ENCODE measurements at places on chromosomes 4 and X.

- no peak for DNase-seq
Measured at GRCh38 chrX:153668423-153669173, 5.0 kb downstream of the PNCK start.

DNA sequence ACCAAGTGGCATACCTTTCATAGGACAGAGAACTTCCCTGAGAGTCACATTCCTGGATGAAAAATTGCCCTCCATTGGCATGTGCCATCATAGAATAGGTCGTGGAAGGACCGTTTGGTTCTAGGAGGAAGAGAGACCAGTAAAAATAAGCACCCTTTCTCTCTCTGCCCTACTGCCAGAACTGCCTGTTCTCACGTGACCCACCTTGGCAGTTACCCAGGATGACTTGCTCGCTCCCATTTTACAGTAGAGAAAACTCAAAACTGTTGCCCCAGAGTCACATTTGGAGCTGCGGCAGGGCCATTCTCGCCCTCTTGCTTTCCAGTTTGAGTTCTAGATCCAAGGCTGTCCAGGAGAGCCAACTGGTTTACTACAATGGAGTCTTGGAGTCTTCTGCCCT lies 1.1 kb upstream of the NLGN3 start:
- DNase-seq = peak; percentile 32

DNA sequence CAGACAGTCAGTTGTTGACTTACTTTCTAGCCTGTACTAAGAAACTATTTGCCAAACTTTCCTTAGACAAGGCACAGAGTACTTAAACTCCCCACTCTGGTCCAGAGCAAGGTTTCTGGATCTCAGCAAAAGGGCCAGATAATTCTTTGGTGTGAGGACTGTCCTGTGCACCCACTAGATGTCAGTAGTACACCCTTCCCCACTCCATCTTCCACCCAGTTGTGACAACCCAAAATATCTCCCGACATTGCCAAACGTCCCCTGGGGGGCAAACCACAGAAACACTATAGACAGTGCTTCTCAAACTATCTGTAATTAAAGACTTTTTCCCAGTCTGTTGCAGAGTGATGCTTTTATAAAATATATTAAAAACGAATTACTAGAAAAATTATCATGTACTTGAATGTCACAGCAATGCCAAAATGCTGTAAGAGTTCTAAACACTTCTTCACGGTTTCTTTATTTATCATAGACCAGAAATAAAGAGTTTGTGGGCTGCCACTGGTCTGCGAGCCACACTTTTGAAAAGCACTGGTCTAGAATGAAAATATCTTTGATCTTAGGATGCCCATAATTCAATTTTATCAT lies 203.5 kb downstream of the PRDM5 start:
- DNase-seq = peak; percentile 55

- DNase-seq = no peak
Measured at GRCh38 chr4:69104719-69105275, 8.5 kb downstream of the UGT2B7 start.

DNA sequence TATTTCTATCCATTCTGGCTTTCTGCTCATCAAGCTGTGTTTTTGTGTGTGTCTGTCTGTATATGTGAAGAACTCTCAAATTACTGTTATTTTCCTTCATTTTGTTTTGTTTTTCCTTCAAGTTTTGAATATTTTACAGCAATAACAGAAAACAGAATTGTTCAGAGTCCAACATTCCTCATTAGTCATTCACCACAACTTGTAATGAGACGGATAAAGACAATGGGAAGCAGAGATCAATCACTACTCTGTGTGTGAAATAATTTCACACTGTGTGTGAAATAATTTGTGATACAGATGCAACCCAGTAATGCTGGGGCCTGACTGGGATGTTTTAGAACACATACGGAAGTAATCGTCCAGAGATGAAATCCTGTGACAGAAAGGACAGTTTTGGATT lies 55.2 kb downstream of the HPGD start:
- DNase-seq = peak; percentile 16

DNA sequence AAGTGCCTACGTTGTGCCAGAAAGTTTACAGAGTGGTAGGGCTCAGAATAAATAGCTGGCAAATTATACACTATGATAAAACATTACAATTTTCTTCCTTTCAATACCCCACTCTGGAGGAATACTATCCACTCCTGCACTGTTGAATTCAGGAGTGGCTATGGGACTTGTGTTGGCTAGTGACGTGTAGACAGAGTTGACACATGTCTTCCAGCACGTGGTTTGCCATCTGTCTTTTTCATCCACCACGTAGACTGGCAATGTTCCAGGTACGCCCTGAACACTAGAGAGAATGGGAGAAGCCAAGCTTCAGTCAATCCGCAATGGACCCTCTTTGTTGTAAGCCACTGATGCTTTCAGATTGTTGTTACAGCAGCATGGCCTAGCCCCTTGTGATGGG lies 168.8 kb upstream of the RBPJ start:
- no peak for DNase-seq

GRCh38 chr4:139781066-139781465 lies 115.4 kb downstream of the MGST2 start:
- no peak for DNase-seq

DNA sequence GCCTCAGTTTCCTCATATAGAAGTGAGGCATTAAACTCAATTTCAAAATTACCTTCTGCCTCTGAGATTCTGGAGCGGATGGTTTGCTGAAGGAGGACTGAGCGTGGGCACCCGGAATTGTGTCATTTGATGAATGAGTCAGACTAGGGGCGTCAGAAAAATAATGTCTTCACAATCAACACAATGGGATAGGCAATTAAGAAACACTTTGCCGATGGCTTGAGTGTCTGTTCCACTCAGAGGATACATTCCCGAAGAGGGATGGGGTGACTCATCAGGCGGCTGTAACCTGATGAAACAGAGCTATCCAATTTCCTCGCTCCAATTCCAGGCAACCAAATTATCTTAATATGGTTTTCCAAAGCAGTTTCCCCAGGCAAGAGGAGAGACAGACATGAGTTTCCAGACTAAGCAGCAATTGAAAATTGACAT lies 1.2 kb upstream of the CHRNA9 start:
- DNase-seq = peak; percentile 77

DNA sequence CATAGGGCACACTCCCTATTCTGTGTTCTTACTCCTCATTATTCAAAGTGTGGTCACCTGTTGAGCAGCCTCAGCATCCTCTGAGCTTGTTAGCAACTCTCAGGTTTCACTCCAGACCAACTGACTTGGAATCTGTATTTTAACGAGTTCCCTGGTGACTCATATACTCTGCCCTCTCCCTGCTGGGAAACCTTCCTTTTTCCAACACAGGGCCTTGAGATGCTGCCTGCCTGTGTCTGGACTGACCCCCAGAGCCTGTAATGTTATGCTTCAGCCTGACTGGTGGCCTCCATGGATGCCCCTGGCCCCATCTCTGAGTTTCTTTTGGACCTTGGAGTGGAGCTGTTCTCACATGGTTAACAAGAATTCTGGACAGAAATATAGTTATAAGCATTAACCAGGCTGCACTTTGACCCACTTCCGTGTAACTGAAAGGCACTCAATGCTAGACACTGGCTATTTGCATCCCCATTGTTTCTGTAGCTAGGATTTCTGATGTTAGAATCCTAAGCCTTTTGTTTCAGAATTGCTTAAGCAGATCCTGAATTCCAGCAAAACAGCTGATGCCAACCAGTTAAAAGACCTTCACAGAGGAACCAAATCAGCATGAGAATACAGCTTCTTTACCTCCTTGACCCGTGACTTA lies 262.6 kb downstream of the STIM2 start:
- DNase-seq = no peak

DNA sequence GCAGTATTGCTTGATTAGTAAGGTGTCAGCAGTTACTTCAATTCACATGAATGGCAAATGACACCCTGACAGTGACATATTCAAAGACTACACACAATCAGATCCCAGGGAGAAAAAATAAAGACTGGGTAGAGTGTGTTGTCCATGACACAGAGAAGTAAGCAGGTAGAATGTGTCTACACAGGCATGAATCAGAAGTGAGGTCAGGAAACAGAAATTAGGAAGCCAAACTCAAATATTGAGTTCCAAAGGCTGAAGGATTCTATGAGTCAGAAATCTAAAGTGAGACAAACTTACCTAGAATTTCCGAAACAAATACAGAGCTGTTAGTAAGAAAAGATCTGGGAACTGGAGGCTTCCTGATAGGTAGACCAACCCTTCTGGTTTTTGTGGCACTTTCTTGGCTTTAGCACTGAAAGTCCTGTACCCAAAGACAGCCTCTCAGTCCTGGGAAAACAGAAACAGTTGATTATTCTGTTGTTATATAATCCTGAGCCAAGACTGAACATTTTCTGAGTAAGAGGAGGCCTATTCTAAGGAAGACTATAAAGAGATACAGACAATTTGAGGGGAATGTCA lies 24.3 kb upstream of the GLRA2 start:
- DNase-seq = no peak

- DNase-seq = no peak
Measured at GRCh38 chr4:94852616-94853015, 94.9 kb downstream of the BMPR1B start.

GRCh38 chr4:65893957-65894755 lies 223.9 kb upstream of the EPHA5 start:
- peak; percentile 31 for DNase-seq

DNA sequence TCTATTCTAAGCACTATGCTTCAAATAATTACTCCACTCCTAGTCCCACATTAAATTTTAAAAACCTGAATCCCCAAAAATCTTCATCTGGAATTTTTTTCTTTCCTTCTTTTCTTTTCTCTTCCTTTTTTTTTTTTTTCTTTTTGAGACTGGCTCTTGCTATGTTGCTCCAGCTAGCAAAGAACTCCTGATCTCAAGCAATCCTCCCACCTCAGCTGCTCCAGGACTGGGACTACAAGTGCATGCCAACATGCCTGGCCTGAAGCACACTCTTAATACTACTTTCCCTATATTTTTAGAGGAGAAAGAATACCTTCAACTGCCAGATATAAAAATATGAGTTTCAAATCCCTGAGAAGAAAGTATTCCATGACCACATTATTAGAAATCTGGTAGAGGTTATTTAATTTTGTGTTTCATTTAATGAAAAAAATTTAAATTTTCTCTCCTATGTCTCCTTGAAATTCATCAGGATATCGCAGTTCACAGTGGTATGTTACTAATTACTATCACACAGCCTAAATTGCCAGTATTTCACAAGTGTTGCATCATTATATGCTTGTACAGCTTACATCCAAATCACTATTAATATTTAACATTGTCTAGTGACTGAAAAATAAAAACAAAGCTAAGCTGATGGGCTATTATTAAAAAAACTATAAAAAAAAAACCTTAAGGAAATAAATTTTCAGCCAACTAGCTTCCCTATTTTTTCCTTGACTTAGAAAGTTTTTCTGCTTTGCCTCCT lies 227.8 kb downstream of the NAF1 start:
- DNase-seq = no peak

DNA sequence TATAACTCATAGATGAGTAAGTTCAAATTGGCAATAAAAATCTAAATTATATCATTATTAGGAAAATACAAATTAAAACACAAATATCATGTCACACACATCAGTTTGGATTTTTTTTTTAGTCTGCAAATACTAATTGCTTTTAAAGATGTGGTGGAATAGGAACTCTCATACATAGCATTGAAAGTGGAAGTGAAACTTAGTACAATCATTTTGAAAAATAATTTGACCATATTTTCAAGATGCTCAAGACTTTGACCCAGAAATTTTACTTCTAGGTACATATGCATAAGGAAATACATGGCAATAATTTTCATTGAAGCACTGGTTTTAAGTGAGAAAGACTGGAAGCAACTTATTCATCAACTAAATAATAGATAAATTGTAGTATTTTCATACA lies 147.5 kb upstream of the SMIM31 start:
- no peak for DNase-seq

GRCh38 chr4:48910511-48910910 lies 3.9 kb upstream of the OCIAD2 start:
- DNase-seq = no peak

GRCh38 chr4:9927341-9928007 lies 93.8 kb downstream of the SLC2A9 start:
- DNase-seq = no peak

- DNase-seq = peak; percentile 54
Measured at GRCh38 chrX:39773923-39774773, 323.6 kb downstream of the BCOR start.

GRCh38 chr4:115152081-115152480 lies 38.7 kb upstream of the NDST4 start:
- no peak for DNase-seq

DNA sequence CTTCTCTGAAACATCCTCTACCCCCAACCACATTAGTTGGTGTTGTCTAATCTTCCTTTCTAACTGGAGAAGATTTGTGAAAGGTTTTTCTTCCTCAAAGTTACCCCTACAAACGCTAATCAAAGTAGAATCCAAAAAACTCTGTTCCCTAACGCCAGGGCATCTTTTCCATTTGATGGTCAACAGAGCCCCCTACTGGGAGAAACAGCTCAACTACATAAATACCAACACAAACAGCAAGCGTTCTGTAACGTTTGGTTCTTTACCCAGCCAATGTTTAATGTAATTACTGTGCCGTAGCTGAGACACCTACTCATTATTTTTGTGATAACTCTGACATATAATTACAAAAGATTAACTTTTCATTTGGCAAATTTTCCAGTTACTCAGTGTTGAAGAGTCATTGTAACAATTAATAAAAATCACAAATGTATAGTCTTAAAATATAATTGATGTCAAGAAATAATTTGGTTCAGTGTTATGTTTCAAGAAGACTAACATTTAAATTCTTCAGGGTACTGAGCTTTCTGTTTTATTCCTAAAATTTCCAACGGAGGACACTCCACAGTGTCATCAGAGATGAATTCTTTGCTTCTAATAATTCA lies 94.9 kb upstream of the TBC1D9 start:
- DNase-seq = peak; percentile 61

- DNase-seq = no peak
Measured at GRCh38 chr4:157314906-157315305, 94.4 kb downstream of the GRIA2 start.

- no peak for DNase-seq
Measured at GRCh38 chrX:2682565-2683177, 8.4 kb upstream of the CD99 start.

DNA sequence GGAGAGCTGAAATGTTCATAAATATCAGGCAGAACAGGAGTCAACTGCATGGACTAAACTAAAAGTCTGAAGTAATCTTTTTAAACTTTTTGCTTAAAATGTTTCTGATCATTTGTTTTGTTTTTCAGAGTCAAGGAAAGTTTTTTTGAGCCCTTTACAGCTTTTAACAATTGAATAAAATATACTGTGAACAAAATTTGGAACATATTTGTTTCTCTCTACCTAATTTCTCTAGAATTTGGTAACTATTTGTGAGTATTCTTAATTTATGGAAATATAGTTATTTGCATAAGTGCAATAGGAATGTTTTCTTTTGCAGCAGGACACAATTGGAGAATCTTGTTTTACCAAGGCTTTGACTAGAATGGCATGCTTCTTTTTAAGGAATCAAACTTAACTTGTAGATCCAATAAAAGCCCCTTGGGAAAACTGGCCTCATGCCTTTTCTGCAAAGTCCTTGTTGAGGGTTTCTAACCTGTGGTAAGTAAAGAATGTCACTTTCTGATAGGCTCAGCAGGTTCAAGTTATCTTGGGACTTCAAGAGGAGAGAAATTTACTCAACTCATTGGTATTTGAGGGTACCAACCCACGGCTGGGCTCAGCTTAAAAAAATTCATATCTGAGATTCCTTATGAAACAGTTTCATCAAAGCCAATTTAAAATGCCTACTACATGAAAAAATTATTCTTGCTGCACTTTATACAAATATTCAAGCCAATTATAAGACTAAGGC lies 91.5 kb downstream of the UPRT start:
- no peak for DNase-seq

GRCh38 chr4:151443752-151444151 lies 34.8 kb downstream of the FHIP1A start:
- no peak for DNase-seq

Measured in iris pigment epithelial cell (primary cell).